NCI-H2029 (cell line): ENCODE measurements at places on chromosomes 16 and 17.
A peak's percentile ranks its signal among the peaks of the same experiment; 100 is the strongest.

GRCh38 chr17:28407130-28407973, 1.3 kb upstream of the SLC46A1 start:
- DNase-seq, result no peak

DNA sequence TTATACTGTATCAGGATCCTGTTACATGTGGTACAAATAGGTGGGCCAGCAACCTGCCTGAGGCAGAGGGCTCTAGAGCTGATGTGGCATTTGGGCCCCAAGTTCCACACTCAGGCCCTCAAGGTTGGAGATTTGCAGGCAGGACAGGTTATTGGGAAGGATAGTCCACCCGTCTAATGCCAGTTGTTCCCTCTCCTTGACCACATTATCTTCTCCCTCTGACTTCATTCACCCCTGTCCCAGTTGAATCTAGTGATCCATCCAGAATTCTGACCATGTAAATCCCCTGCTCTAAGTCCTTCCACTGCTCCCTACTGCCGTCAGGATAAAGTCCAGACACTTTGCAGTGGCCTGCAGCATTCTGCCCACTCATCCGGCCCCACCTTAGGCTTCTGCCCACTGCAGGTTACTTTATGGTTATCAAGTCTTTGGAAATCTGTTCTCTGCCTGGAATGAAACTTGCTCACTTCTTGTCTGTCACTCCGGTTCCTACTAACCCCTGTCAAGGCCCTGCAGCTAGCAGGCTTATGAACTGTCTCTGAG, 1.9 kb upstream of the NFATC3 start:
- DNase-seq, result no peak

DNA sequence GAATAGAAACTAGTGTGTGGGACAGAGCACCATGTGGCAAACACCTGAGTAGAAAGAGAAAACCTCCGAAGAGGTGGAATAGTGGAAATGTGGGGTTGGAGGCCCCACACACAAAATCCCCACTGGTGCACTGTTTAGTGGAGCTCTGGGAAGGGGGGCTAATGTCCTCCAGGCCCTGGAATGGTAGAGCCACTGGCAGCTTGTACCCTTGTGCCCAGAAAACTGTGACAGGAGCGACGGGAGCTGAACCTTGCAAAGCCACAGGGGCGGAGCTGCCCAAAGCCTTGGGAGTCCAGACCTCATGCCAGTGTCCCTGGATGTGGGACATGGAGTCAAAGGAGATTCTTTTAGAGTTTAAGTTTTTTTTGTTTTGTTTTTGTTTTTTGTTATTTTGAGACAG, 50.6 kb downstream of the RNF112 start:
- DNase-seq, result no peak

- DNase-seq, result no peak
Measured at GRCh38 chr17:59914274-59914854, 21.4 kb downstream of the RPS6KB1 start.

- DNase-seq, result no peak
Measured at GRCh38 chr16:19563377-19563776, 7.9 kb downstream of the VPS35L start.

DNA sequence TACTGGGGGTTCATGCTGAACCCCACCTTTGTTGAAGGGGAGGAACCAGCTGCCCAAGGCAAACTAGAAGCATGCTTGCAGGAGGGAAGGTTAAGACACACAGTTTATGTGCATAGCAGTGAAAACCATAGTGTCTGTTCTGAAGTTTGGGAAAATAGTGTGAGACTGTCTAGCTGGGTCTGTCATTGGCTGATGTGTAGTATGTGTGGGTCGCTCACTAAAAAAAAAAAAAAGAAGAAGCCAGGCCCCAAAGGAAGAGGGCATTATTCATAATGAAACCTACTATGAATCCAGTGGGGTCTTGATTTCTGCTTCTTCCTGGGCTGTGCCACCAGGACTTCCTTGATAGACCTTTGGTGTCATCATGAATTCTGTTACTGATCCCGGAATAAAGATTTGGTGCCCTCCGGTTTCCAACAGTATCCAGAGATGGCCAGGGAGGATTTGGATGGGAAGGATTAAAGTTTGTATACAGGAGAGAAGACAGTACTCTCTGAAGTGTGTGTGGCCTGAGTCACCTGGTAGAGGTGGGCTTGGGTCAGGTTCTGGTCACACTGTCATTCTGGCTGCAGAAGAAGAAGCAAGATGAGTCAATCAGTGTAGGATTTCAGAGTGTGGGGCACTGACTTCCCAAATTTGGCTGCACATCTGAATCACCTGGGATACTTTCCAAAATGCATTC, 220.3 kb downstream of the PRKCA start:
- no peak for DNase-seq

- DNase-seq, result no peak
Measured at GRCh38 chr17:58088624-58089023, 5.4 kb downstream of the DYNLL2 start.

DNA sequence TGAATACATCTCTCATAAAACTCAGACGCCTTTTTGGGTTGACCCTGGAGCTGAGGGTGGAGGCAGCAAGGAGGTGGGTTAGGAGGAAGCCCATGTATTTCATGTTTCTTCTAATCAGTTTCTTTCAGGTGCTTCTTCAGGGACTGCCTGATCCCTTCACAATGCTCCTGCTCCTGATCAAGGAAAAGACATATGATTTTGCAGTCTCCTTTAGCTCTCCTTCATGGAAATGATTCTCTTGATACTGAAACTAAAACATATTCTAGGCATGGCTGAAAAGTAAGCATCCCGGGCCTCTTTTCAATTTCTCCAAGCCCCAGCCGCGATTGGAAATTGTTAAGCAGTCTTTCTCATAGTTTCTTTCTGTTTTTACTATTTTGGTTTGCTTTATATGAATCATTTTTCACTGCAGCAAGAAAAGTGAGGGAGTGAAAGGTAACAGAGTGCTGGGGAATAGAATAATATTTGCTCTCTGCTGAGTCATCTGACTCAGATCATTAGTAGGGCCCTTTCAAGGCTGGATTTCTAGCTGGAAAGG, 730.7 kb downstream of the CDH11 start:
- no peak for DNase-seq

DNA sequence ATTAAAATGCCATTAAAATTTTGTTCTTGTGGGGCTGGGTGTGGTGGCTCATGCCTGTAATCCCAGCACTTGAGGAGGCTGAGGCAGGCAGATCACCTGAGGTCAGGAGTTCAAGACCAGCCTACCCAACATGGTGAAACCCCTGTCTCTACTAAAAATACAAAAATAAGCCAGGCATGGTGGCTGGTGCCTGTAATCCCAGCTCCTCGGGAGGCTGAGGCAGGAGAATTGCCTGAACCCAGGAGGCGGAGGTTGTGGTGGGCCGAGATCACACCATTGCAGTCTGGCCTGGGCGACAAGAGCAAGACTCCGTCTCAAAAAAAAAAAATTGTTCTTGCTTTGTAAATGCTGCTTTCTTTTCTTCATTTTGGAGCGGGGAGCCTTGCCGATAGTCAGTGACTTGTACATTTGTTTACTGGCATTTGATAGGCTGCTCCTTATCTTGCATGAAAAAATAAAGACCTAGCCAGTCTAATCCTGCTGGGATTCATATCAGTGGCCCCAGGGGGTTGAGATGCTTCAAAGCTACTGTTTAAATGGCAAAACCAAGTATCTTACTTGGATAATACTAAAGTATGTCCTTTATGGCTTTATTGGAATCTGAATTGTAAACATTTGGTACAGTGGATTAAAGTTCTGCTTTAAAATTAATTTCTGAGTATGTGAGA, 3.3 kb upstream of the CLTC start:
- DNase-seq, result no peak

- DNase-seq, result no peak
Measured at GRCh38 chr16:745739-746138, 4.9 kb upstream of the CIAO3 start.

GRCh38 chr17:17455173-17455572, 21.6 kb upstream of the MED9 start:
- DNase-seq, result no peak

DNA sequence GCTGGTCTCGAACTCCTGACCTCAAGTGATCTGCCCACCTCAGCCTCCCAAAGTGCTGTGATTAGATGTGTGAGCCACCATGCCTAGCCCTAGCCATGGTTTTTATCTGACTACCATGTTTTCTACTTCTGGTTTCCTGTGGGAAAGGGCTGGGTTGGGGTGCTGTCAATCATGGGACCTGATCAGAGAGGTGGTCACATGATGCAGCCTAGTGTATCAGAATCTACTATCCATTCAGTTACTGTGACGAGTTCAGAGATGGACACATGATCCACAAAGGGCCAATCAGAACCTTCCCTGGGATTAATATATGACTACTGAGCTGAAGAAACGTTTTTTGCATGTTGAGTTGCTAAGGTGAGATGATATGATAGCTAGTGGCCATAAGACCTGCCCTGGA, 59.1 kb downstream of the ABCC6 start:
- no peak for DNase-seq

DNA sequence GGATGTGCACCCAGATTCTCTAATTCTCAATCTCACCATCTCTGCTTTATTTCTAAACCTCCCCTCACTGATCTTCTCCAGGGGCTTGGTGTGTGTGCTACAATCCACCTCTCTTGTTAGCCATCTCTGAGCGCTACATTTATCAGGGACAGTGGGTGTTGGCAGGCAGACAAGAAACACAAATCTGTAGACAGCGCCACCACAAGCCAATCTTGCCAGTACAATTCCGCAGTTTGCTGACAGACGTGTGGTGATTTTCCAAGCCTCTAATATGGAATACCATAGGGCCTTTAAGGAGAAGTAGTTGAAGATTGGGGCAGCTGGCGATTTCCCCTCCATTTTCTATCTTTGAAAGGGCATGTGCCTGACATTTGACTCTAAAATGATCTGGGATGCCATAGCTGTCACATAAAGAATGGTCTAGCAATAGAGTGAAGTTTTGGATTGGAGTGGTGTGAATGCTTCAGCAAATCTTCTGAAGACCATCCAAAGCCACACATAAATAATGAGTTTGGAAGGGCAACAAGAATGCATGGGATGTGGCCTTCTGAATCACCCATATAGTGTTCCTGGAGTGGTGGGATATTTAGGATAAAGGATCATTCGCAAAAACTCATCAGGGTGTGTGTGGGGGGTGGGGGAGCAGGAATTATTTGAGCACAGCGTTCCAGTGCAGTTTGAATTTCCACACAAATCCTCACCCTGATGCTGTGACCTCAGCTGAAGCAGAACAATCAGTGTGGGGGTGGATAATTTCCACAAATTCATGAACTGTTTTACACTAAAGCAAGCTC, 12.0 kb upstream of the ANKFN1 start:
- DNase-seq, result no peak

DNA sequence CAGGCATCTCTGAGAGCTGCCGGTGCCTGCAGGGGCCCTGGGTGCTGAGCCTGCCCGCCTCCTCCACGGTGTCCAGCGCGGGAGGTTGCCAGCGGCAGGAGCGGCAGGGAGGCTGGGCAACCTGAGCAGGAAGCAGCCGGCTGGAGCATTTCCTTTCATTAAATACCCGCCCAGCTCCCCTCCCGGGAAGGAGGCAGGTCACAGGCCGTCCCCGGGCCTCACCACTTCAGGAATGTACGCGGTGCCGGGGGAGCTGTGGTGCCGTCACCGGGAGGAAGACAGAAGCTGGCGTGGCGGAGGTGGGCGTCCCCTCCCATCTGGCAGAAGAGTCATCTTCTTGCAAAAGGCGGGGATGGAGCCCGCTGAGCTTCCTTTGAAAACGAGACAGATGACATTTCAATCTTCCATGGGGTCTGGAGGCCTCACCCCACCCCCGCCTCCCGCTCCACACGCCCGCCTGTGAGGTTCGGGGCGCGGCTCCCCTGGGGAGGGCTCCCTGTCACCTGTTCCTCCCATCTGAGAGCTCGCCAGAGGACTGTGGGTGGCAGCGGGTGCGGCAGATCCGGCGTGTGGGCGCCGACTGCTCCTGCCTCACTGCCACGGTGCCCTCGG, 16.0 kb downstream of the SOX8 start:
- peak; percentile 8 for DNase-seq

DNA sequence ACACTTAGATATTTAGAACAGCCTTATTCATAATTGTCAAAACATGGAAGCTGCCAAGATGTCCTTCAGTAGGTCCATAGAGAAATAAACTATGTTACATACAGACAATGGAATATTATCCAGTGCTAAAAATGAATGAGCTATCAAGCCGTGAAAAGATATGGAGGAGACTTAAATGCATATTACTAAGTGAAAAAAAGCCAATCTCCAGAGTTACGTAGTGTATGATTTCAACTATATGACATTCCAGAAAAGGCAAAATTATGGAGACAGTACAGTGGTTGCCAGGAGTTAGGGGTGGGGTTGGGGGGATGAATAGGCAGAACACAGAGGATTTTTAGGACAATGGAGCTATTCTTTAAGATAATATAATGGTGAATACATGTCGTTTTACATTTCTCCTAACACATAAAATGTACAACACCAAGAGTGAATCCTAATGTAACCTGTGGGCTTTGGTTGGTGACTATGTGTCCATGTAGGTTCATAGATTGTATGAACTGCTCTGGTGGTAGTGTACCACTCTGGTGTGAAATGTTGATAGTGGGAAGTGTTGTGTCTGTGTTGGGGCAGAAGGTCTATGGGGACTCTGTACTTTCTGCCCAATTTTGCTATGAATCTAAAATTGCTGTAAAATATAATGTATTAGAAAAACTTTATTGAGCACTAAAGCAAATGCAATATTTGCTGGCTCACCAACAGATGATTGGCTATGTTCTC, 122.6 kb downstream of the USP22 start:
- no peak for DNase-seq

GRCh38 chr16:67137605-67138004, 13.2 kb downstream of the B3GNT9 start:
- no peak for DNase-seq

DNA sequence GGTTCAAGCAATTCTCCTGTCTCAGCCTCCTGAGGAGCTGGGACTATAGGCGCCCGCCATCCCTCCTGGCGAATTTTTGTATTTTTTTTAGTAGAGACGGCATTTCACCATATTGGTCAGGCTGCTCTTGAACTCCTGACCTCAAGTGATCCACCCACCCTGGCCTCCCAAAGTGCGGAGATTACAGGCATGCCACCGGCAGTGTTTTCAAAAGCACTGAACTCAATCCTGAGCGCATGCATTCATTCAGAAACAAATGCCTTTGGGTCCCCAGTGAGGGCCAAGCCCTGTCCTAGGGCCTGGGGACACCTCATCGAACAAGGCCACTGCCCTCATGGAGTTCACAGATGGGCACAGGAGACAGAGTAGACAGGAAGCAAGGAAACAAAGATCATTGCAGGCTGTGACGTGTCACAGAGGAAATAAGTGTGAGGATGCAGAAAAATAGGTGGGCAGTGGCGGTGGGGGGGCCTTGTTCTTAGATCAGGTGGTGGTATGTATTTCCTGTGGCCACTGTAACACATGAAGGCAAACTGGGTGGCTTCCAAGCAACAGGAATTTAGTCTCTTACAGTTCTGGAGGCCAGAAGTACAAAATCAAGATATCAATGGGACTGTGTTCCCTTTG, 12.5 kb downstream of the TMEM114 start:
- DNase-seq, result no peak

- no peak for DNase-seq
Measured at GRCh38 chr17:1907909-1908698, 78.3 kb downstream of the RPA1 start.
